Breast epithelium (tissue), 4 donors: ENCODE measurements at places on chromosomes 7 and 10. TPM values are rescaled to one million over a fixed set of nuclear protein-coding genes. Genes with fewer than 3 reads are reported as not detected.

DNA sequence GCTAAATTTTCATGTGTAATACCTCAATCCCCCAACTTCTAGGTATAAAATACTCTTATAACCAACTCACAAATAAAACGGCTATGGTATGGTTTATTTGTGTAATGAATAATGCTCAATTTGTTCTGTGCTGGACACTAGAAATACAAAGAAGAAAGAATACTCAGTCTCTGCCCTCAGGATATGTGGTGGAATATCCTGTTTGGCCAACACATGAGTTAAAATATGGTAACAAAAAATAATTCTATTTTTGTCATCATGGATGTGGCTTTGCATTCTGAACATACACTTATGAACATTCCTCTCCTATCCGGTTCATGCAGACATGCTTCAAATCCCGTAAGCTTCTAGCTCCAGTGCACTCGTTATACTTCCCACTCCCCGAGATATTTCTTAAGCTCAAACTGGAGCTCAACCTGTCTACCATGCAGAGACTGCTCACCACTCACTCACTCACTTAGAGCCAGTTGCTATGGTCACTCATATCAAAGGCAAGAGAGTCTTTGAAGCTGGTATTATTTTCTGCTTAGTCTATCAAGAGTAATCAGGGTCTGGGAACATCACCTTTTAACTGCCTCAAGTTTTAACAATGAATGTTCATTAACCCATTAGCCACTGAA lies 53.8 kb upstream of the SLC16A12 start:
- H3K4me3 ChIP-seq, result no peak overlapping the region
- no peak for DNase-seq
- H3K27me3 ChIP-seq, result no peaks in the 10 kb centered on the region
- H3K4me1 ChIP-seq, result no peaks in the 10 kb centered on the region

Gene SUN3
- total RNA-seq, result not detected

DNA sequence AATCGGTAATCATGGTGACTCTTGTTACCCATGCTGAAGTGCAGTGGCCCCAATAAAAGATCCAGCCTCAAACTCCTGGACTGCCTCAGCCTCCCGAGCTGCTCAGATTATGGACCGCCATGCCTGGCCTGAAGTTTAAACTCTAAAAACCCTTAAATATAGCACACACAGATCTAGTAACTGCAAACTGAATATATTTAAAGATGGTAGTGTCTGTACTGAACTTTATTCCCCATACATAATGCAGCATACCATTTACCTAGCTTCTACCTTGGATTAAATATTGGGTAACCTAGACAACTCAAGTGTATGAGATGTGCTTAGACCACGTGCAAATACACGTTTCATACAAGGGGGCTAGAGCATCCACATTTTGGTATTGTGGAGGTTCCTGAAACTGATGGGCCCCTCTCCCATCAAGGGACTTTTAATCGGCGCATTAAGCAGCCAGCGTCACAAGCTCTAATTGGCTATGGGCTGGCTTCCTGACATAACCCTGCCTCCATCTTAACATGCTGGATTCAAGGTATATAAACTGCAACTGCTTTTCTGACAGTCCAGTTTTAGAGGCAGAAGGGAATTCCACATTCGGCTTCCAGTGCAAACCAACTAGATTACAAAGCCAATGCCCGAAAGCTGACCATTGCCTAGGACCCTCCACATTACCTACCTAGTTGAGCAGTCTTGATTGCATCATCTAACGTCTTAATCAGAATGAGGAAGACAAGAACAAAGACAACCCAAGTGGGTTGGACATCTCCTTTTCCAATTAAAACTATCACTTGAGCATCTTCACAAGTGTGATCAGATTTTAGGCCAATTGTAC lies 13.0 kb downstream of the HNRNPA2B1 start:
- H3K4me3 ChIP-seq, result no peak overlapping the region
- H3K36me3 ChIP-seq, result no peaks in the 10 kb centered on the region
- no peak for DNase-seq
- H3K27ac ChIP-seq, result no peak overlapping the region
- no peaks in the 10 kb centered on the region for H3K4me1 ChIP-seq

DNA sequence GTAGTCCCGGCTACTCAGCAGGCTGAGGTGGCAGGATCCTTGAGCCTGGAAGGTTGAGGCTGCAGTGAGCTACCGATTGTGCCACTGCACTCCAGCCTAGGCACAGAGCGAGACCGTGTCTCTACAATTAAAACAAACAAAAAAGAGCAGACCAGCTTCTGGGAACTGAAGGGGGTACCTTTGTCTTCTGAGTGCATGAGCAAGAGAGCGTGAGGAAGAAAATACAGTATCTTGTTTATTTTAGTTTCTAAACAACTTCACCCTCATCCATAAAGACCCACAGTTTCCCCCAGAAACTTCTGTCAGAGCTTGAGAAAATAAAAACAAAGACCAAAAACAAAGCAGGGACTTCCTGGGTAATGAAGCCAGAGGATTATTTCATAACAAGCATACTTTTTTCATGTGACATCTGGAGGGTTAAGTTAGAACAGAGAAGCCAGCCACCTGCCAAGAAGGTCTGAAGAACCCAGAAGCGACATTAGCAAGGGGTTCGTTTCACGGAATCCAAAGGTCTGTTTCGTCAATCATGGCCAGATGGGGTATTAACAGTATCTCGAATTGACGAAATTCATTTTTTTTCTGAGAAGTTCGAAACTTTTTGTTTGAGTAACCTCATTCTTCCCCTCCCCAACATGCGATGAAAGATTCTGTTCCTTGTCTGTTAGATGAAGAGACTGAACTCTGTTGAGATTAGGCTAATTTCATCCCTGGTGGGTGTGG lies 10.2 kb upstream of the IL2RA start:
- H3K4me1 ChIP-seq, result no peaks in the 10 kb centered on the region
- no peak for DNase-seq
- no peaks in the 10 kb centered on the region for H3K27me3 ChIP-seq
- H3K4me3 ChIP-seq, result no peak overlapping the region
- no peaks in the 10 kb centered on the region for H3K36me3 ChIP-seq

Gene KLF14
- 0.80 TPM for total RNA-seq

Gene PRPS1L1
- total RNA-seq, result not detected

DNA sequence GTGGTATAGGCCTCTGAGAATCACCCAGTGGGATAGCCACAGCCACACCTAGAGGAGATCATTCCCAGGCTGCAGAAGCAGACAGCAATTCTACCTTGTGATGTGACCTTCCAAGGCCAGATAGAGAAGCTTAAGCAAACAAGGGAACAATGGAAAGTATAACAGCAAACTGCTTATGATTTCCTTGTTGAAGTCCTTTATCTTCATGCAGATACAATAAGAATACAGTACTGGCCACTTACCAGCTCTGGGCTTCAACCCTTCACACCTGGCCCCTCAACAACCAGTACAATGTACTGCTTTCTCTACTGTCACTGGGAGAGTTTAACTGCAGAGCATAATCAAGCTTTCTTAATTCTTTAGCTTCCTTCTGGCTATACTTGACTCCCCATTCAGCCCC lies 22.6 kb upstream of the DDX50 start:
- H3K4me1 ChIP-seq, result no peaks in the 10 kb centered on the region
- DNase-seq, result no peak
- H3K27me3 ChIP-seq, result no peaks in the 10 kb centered on the region
- H3K36me3 ChIP-seq, result no peaks in the 10 kb centered on the region

Gene HOXA9
- total RNA-seq, result 9.0 TPM

DNA sequence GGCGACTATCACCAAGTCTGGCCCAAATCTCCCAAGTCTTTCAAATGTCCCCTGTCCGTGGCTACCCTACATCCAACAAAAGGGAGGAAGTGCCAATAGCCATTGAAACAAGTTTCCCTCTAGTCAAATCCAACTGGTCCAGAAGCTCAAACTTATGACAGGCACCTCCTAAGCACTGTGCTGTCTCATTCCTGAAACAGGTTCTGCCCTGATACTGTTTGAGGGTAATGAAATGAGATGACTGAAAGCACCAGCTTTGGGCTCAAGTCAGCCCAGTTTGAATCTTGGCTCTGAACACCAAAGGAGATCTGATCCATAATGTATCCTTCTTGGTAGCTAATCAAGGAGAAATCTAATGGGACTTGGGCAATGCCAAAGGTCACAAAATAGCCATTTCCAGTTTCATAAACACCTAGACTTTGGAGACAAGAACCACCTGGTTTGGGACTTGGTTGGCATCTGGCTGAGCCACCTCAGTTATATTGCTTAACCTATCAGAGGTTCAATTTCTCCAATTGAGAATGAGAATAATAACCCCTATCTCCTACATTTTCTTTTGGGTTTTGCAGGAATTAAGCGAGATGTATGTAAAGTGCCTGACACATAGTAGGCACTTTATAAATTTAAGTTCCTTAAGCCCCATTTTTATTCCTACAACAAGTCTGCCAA lies 34.7 kb upstream of the ARID5B start:
- DNase-seq, result no peak
- H3K4me3 ChIP-seq, result peak overlapping the region; percentile 67
- H3K36me3 ChIP-seq, result no peaks in the 10 kb centered on the region

DNA sequence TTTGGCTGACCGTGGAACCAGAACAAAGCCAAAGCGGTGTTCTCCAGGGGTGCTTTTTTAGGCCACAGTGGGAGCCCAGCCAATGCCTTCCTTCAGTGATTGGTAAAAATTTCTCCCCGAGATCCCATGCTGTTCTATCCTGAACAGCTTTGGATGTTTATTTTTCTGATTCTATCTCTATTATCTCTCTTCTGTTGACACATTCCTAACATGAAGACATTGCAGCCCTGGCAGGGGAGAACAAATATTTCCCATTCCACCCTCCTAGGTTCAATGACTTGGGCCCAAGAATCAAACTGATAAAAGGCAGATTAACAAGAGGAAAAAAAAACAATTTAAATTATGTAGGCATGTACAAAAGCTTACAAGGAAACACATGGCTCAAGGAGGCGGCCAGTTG lies 162.7 kb downstream of the PFKFB3 start:
- no peak overlapping the region for H3K4me3 ChIP-seq
- no peak for DNase-seq
- no peaks in the 10 kb centered on the region for H3K27me3 ChIP-seq

Gene TUBAL3
- 1.6 TPM for total RNA-seq

DNA sequence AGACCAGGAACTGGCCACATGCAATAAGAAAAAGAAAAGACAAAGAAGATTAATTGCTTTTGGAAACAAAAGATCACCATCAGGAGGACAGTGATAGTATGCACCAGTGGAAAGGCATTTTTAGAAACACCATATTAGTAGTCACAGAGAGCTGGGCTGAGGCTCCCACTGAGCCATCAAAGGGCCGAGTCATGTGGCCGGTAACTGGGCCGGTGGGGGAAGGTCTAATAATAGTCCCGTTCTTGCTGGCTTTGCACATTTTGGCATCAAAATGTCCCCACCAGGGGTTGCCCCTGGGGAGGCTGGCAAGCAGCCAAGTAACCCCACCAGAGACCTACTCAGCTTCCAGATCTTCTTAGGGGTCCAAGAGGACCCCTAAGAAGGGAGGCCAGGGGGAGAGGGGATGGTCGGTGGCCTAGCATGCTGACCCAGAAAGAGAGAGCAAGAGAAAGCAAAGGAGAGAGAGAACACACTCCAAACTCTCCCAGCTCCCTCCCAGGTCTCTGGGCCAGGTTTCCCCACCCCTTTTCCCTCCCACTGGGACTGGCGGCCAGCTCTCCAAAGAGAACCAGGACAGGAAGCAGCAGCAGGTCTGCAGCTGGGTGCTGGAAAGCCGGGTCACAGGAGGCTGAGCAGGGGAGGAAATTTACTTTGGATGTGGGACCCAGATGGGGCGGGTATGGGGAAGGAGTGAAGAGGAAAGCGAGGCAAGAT lies 70.2 kb upstream of the FGFR2 start:
- DNase-seq, result no peak
- H3K36me3 ChIP-seq, result no peaks in the 10 kb centered on the region
- H3K27me3 ChIP-seq, result no peaks in the 10 kb centered on the region
- H3K4me3 ChIP-seq, result peak overlapping the region; percentile 7

Gene TMEM184A
- total RNA-seq, result 6.6 TPM

DNA sequence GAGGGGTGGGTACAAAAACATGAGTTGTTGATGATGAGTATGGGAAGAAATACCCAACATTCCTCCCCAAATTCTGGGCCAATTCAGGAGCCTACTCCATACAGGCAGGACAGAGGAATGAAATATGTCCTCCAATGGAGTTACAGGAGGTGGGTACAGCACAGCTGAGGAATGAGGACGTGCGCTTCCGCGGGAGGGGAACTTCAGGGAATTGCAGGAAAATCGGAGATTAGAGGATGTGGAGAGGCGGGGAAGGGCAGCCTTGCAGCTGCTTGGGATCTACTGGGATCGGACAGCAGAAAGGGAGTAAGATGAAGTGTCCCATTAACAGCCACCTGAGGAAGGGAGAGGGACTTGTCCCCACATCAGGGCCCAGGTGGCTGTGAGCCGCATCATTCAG lies 50.2 kb downstream of the PDIA4 start:
- no peaks in the 10 kb centered on the region for H3K36me3 ChIP-seq
- DNase-seq, result no peak
- H3K4me1 ChIP-seq, result no peaks in the 10 kb centered on the region
- H3K4me3 ChIP-seq, result no peak overlapping the region
- H3K27me3 ChIP-seq, result no peaks in the 10 kb centered on the region

- no peaks in the 10 kb centered on the region for H3K36me3 ChIP-seq
- no peak for DNase-seq
- H3K27me3 ChIP-seq, result no peaks in the 10 kb centered on the region
- no peaks in the 10 kb centered on the region for H3K4me1 ChIP-seq
Measured at GRCh38 chr7:132537456-132538145, 38.7 kb downstream of the PLXNA4 start.

DNA sequence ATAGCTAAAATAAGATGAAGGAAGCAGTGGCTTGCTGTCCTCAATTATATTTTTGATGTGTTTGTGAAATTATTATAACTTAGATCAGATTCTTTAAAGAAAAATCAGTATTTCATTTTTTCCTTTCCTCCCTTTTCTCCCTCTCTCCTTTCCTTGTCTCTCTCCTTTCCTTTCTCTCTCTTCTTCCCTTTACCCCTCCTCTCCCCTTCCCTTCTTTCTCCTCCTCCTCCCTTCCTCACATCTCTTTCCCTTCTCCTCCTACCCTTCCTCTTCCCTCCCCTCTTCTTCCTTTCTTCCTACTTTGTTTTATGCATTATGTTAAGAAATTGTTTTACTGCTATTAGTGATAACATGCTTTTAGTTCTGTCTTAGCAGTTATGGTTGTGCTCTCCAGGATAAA lies 171.5 kb downstream of the ADK start:
- no peaks in the 10 kb centered on the region for H3K27me3 ChIP-seq
- DNase-seq, result no peak
- H3K4me1 ChIP-seq, result no peaks in the 10 kb centered on the region
- no peaks in the 10 kb centered on the region for H3K36me3 ChIP-seq
- no peak overlapping the region for H3K27ac ChIP-seq

GRCh38 chr10:49373361-49373760 lies 22.5 kb downstream of the DRGX start:
- H3K27ac ChIP-seq, result no peak overlapping the region
- DNase-seq, result no peak
- no peaks in the 10 kb centered on the region for H3K27me3 ChIP-seq
- H3K4me1 ChIP-seq, result no peaks in the 10 kb centered on the region
- H3K36me3 ChIP-seq, result no peaks in the 10 kb centered on the region

DNA sequence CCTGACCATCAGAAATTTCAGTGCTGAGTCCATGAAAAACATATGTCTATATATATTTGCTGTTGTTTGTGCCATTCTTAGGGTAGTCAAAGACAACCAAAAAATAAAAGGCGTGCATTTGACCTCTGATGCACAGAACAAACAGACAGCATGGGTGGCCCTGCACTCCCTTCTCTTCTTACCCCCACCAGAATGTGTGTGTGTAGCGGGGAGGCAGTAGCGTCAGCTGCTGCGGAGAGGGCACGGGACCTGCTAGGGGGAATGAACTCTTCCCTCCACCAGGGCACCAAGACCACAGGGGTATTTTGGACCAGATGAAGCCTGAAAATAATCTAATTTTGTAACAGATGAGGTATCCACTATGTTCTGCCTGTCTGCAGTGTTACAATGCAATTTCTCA lies 277.7 kb upstream of the ZNF32 start:
- H3K27ac ChIP-seq, result no peak overlapping the region
- H3K4me1 ChIP-seq, result no peaks in the 10 kb centered on the region
- DNase-seq, result no peak
- no peak overlapping the region for H3K4me3 ChIP-seq
- no peaks in the 10 kb centered on the region for H3K36me3 ChIP-seq

Gene ZNF722
- total RNA-seq, result not detected

Gene MYL10
- not detected for total RNA-seq
